Fibroblast of skin of abdomen (primary cell): ENCODE measurements at places on chromosomes 16 and 17.

DNA sequence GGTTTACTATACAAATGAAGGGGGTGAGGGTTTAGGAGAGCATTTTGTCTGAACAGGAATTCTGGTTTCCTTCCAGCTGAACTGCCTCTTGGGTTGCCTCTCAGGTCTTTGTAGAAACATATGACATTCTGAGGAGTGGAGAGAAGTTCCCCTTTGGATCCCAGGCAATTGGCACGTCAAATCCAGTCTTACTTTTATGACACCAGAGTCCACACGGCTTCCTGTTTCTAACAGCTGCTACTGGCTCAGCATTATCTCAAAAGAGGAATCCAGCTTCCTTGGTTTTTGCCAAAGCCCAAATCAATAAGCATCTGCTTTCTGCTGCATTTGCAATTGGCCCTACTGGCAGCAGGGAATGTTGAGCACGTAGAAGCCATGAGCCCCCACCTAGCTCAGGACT lies 97.6 kb upstream of the FAM20A start:
- DNase-seq = peak; percentile 18

DNA sequence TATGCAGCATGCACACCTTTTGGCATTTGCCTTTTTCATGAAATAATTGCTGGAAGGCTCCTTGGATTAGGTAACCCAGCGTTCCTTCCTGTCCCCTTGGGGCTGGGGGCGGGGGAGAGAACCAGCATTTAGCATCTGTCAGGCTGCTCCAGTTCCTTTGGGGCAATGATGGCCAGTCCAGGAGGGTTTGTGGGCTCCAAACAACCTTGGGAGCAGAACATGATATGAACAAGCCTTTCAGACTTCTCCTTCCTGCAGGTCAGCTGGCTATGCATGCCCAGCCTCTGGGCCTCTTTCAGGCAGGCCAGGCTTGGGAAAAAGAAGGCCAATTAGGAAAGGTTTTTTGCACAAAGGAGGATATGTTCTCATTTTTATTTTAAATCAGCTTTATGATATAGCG lies 1.1 kb upstream of the SMTNL2 start:
- DNase-seq = no peak

- peak; percentile 89 for DNase-seq
These were observed 5.7 kb downstream of the RMI2 start for GRCh38 chr16:11350921-11351335.

DNA sequence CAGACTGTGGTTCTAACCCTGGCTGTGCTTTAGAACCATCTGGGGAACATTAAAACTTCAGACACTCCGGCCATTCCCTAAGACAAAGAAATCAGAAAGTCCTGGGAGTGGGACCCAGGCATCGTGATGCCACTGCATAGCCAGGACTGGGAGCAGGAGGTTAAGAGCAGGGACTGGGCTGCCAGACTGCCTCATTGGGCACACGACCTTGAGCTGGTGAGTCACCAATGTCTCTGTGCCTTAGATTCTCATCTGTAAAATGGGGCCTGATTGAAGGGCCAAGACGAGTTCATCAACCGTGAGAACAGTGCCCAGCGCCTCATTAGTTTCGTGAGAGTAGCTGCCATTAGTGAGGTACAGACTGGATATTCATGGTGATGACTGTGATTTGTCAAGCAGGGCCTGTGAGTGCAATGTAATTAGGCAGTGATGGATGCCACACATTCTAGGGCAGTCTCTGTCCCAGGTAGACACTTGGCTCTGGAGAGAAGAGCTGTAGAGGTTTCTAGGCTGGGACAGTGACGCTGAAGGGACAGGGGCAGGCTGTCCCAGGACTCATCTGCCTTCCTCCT lies 196.8 kb downstream of the NTN1 start:
- DNase-seq = no peak

- DNase-seq = no peak
These were observed 800 bp upstream of the NME4 start for GRCh38 chr16:396199-396598.

DNA sequence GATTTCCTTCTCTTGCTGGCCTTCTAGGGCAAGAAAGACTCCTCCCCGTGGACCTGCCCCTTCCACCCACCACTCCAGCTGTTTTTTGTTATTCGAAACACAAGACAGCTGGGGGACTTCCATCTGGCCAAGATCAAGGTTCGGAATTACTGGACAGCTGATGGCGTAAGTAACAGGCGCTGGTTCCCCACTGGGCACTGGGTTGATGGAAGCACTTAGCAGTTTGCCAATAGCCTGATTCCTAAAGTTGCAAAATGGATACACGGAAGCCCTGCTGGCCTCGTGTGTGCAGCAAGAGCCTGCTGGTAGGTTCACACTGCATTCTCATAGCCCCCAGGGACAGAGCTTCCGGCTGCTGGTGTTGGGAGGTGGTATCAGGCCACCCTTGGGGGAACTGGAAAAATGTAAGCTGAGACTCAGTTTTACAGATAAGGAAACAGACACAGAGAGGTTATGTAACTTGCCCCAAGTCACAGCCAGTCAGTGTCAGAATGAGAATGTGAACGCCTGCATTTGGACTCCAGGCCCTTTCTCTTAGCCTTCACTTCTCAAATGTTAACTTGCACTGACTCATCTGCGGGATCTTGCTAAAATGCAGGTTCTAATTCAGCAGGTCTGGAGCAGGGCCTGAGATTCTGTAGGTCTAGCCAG lies 171.7 kb downstream of the KATNIP start:
- peak; percentile 40 for DNase-seq

GRCh38 chr16:64304951-64305350 lies 816.9 kb downstream of the CDH11 start:
- peak; percentile 9 for DNase-seq

DNA sequence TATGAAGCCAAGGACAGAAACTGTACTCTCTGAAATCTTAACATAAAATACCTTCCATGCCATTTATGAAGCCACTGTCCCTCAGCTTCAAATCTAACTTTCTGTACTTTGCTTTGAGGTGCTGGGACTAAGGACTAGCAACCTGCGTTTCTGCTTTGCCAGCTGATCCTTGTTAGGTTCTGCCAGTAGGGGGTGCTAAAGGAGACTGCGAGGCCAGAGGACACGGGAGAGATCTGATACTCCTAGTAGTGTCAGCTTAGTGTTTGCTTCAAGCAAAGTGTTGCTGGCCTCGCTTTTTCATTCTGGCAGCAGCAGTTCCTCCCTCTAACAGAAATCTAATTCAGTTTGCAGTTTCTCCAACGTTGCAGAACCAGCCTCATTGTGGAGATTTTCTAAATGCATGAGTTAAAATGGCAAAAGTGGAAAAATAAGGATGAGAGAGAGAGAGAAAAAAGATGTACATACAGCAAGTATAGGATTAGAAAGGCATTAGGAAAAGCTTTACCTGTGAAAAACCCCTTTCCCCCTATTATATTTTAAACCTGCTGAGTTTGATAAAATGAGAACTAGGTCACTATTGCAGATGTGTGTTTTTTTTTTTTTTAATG lies 297.5 kb downstream of the CA10 start:
- peak; percentile 8 for DNase-seq

- no peak for DNase-seq
These were observed 40.2 kb downstream of the SLC7A5 start for GRCh38 chr16:87828907-87829621.
